Thymus (tissue), 14 donors: ENCODE measurements at places on chromosomes 7 and 10. TPM values are rescaled to one million over a fixed set of nuclear protein-coding genes. Genes with fewer than 3 reads are reported as not detected.

Gene IFIT3
- 33.4 TPM for total RNA-seq

Gene CCDC136
- 4.5 TPM for total RNA-seq

DNA sequence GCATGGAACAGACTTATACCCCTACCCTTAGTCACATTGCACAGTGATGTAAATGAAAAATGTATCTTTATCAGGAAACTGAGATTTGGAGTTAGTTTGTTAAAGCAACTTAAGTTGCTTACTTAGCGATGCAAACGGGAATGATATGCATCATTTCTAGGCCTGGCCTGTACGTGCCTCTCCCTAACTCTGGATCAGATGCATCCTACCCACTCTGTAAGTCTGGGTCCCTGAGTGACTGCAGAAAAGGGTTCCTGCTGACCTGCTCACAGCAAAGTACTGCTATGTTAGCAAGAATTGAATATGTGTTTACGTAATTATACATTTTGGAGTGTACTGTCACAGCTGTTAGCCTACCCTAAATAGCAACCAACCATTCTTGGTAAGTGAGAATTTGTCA, 30.7 kb upstream of the PRTFDC1 start:
- no peaks in the 10 kb centered on the region for H3K36me3 ChIP-seq
- no peak overlapping the region for H3K4me3 ChIP-seq
- H3K27ac ChIP-seq, result no peak overlapping the region
- DNase-seq, result no peak
- H3K4me1 ChIP-seq, result no peaks in the 10 kb centered on the region

GRCh38 chr7:46909601-46910051, 672.3 kb downstream of the TNS3 start:
- no peak overlapping the region for H3K27ac ChIP-seq
- no peaks in the 10 kb centered on the region for H3K27me3 ChIP-seq
- H3K36me3 ChIP-seq, result no peaks in the 10 kb centered on the region
- H3K4me1 ChIP-seq, result no peaks in the 10 kb centered on the region

Gene GIMAP4
- total RNA-seq, result 68.5 TPM

Gene LIPJ
- total RNA-seq, result 0.42 TPM

- no peaks in the 10 kb centered on the region for H3K27me3 ChIP-seq
- no peaks in the 10 kb centered on the region for H3K4me1 ChIP-seq
- no peaks in the 10 kb centered on the region for H3K36me3 ChIP-seq
- no peak for DNase-seq
- no peak overlapping the region for H3K4me3 ChIP-seq
These were observed 817.7 kb upstream of the IGFBP3 start for GRCh38 chr7:46738796-46739195.

DNA sequence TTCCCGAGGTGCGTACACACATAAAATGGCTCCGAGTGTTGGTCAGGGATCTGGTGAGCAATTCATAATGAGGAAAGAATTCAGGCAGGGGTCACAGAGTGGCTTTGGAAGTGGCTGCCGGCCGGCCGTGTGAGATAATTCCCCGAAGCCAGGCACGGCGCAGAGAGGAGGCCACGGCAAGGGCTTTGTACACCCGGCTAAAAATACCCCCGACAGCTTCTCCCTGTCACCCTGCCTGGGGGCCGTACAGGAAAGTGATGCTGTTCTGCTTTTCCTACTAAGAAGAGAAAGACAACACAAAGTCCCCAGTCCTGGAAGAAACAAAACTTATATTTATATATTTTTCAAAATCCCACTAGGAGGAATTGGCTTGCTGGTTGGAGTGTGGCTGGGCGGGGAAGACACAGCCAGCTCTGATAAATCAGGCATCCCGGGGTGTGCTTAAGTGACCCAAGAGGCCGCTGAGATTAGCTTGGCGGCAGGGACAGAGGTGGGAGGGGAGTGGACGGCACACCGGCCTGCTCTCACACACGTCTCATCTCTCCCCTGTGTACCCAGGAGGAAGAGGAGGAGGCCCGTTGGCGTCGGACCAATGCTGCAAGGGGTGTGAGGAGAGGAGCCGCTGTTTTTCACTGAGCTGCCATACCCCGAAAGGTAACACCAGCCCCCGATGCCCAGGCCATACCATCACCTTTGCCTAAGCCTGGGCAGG, 70.5 kb downstream of the ZMIZ1 start:
- H3K4me1 ChIP-seq, result peaks cover 95% of the 10 kb centered on the region
- peaks cover 19% of the 10 kb centered on the region for H3K36me3 ChIP-seq
- no peak overlapping the region for H3K4me3 ChIP-seq
- peak; percentile 49 for DNase-seq

Gene ASIC3
- 0.14 TPM for total RNA-seq

Gene LZTS2
- 9.8 TPM for total RNA-seq

DNA sequence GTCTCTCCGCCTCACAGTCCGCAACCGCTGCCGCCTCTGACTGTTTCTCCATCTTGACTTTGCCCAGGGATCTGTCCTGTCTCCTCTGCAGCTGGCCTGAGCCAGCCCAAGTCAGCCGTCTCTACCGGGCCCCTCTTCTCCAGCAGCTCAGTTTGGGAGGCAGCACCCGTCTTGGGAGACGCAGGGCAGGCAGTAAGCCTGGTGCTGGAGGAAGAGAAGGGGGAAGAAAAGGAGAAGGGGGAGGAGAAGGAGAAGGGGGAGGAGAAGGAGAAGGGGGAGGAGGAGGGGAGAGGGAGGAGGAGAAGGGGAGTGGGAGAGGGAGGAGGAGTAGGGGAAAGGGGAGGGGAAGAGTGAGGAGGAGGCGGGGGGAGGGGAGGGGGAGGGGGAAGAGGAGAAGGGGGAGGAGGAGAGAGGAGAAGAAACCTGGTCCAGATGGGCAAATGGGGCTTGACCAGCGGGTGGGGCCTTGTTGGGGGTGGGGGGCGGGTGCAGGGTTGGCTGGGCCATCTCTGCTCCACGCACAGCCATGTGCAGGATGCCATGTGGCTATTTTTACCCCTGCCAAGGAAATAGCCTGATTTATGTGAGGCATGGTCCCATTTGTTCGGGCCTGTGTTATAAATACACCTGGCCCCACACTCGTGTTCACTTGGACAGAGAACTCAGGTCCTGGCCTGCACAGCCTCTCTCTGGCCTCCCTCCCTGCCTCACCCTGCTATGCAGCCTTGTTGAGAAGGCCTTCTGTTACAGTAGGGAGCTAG, 35.9 kb upstream of the FZD9 start:
- H3K4me1 ChIP-seq, result no peaks in the 10 kb centered on the region
- H3K27ac ChIP-seq, result no peak overlapping the region
- peak overlapping the region; percentile 32 for H3K4me3 ChIP-seq
- no peaks in the 10 kb centered on the region for H3K27me3 ChIP-seq
- DNase-seq, result no peak

GRCh38 chr7:42699380-42700178, 212.3 kb downstream of the C7orf25 start:
- H3K27ac ChIP-seq, result no peak overlapping the region
- H3K27me3 ChIP-seq, result no peaks in the 10 kb centered on the region
- no peaks in the 10 kb centered on the region for H3K4me1 ChIP-seq
- no peak overlapping the region for H3K4me3 ChIP-seq

DNA sequence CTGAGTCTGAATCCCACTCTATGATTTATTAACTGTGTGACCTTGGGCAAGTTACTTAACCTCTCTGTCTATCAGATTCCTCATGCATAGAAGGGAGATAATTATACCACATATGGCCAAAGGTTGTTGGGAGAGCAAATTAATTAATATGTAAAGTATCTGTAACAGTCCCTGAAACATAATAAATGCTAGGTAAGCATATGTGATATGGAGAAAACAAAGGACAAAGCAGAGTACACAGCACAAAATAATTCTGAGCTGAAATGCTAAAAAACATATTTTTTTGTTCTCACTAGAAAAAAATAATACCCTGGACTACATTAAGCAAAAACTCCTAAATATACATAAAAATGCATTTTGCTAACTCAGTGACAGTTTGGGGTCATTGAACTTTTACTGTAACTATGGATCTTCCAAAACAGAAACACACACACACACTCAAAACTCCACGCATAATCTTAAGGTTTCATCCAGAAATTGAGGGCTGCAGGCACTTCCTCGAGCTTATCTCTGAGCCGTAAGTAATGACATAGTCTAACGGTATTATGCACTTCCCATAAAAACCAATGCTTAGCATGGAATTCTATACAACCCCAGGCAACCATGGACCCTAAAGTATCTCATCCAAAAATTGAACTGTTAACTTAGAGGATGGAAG, 201.7 kb upstream of the PTN start:
- H3K27me3 ChIP-seq, result no peaks in the 10 kb centered on the region
- no peaks in the 10 kb centered on the region for H3K4me1 ChIP-seq
- no peak overlapping the region for H3K4me3 ChIP-seq
- DNase-seq, result no peak
- no peaks in the 10 kb centered on the region for H3K36me3 ChIP-seq

Gene IL15RA
- 5.5 TPM for total RNA-seq

DNA sequence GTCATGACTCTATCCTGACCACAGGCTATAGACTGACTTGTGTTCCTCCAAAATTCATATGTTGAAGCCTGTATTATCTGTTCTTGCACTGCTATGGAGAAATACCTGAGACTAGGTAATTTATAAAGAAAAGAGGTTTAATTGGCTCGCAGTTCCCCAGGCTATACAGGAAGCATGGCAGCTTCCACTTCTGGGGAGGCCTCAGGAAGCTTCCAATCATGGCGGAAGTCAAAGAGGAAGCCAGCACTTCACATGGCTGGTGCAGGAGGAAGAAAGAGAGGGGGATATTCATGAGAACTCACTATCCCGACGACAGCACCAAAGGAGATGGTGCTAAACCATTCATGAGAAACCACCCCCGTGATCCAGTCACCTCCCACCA, 84.3 kb upstream of the KDM7A start:
- H3K27ac ChIP-seq, result no peak overlapping the region
- no peak overlapping the region for H3K4me3 ChIP-seq
- no peaks in the 10 kb centered on the region for H3K27me3 ChIP-seq
- H3K36me3 ChIP-seq, result no peaks in the 10 kb centered on the region
- H3K4me1 ChIP-seq, result peaks cover 43% of the 10 kb centered on the region

Gene NEBL
- total RNA-seq, result 7.6 TPM

DNA sequence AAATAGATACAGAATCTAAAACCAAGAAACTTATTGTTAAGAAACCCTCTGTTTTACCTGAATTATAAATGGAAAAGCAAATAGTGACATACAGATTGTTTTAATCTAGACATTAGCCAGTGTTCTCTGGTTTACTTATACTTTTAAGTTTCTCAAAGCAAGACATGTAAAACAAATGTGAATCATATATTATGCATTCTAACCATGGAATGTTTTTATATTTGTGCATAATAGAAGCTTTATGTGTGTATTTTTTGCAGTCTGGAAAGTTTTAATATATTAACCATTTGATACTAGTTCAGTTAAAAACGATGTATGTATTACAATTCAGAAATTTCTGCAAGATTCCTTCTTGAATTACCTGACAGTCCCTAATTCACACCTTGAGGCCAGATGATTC, 150.6 kb upstream of the TMEM72 start:
- DNase-seq, result no peak
- H3K27me3 ChIP-seq, result no peaks in the 10 kb centered on the region
- no peak overlapping the region for H3K4me3 ChIP-seq

DNA sequence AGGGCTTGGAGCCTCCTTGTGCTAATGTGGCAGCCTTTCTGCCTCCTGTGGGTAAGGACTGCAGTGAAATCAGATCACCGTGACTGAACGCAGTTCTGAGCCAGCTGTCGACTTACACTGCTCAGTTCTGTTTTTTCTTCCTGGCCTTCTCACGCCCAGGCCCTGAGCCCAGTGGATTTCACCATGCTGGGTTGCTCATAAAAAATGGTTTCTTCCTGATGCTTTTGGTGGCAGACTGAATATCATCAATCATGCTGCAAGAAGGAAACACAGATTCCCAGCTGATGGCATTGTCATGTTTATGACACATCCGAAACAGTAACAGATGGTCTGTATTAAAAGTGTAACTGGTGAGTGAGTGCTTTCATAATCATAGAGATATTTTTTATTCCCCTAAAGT, 389.6 kb downstream of the GALNT17 start:
- no peak overlapping the region for H3K4me3 ChIP-seq
- no peaks in the 10 kb centered on the region for H3K36me3 ChIP-seq
- no peak overlapping the region for H3K27ac ChIP-seq
- no peaks in the 10 kb centered on the region for H3K27me3 ChIP-seq
- no peak for DNase-seq
- no peaks in the 10 kb centered on the region for H3K4me1 ChIP-seq

DNA sequence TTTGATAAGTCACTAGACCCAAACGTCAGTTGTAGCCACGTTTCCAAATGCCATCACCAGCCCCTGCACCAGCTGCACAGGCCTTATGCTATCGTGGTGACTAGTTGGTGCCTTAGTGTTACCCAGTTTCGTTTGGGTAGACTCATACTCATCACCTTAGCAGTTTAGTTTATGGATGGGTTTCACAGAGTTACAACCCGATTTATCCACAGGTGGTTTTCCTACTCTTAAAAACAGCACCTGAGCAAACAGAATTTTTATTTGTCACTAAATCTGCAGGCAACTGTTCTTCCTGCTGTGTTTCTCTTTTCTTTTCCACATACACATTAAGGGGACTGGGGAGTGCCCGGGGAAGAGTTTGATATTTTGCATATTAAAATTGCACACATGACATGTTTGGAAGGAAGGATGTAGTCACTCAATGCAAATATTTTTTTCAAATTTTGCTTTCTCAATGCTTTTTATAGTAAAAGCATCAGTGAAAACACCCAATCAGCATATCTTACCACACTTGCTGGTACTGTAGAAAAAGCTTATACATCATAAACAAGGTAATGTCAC, 41.6 kb downstream of the PDSS1 start:
- peak overlapping the region; percentile 4 for H3K27ac ChIP-seq
- H3K4me1 ChIP-seq, result no peaks in the 10 kb centered on the region
- no peak overlapping the region for H3K4me3 ChIP-seq

DNA sequence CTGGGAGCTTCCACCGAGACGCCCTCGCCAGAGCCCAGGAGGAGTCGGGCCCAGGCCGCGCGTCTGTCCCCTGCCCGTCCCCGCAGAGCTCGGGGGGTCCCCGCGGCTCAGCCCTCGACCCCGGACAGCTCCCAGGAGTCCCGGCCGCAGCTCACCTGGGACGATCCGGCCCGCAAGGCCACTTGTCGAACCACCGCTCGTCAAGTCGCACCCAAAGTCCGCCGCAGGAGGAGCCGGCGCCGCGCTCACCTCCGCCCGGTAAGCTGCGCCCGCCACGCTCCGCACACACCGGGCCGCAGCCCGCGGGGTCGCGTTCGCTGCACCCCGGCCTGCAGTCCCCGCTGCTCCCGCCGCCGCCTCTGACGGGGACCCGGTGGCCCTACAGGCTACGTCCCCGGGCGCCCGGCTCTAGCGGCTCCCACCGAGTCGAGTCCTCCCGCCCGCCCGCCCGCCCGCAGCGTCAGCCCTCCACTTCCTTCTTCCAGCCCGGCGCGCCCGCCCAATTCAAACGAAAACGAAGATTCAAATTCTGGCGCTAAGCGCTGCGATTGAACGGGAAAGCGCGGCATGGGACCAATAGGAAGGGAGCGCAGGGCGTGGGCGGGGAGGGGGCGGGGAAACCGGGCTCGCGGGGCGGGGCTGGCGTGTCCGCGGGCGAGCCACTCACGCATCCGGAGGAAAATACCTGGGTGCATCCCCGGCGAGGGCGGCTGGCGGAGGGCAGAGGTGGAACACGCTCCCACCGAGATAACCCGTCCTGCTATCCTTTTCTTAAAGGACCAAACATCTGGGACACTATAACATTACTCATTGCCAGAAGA, at the start of gene MKI67:
Gene MKI67 (minus strand): TSS at position 480 of the 821 bp plus-strand sequence. CDS start 756 bp downstream, outside the sequence.
- peak within 1 kb of the TSS; percentile 65 for H3K27ac ChIP-seq

Gene CTAGE4
- 0.28 TPM for total RNA-seq
